ENCODE measurements at places on chromosomes 7 and 10.
A peak's percentile ranks its signal among the peaks of the same experiment; 100 is the strongest.

- DNase-seq = no peak
Measured at GRCh38 chr10:126667568-126667967, 2.9 kb downstream of the C10orf90 start.

- no peak for DNase-seq
Measured at GRCh38 chr7:44671069-44671468, 64.6 kb downstream of the OGDH start.

DNA sequence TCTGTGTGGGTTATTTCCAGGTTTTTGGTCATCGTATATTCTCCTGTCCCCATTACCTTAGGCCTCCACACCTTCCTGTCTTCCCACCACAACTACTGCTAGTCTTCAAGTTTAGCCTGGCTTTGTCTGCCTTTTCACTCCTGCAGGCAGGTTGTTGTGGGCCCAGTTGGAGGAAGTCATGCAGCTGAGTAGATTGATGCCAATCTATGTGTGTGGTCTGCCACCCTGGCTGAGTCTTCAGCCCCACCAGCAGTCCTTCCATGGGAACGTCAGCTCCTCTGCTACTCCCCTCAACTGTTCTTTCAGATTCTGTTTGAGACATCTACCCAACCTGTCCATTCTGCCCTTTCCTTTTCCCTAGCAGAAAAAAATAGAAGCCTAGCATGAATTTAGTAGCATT lies 6.3 kb downstream of the RINT1 start:
- no peak for DNase-seq

GRCh38 chr7:131012477-131013031 lies 278.5 kb upstream of the KLF14 start:
- peak; percentile 71 for DNase-seq

GRCh38 chr10:20624642-20625041 lies 272.5 kb downstream of the NEBL start:
- no peak for DNase-seq

DNA sequence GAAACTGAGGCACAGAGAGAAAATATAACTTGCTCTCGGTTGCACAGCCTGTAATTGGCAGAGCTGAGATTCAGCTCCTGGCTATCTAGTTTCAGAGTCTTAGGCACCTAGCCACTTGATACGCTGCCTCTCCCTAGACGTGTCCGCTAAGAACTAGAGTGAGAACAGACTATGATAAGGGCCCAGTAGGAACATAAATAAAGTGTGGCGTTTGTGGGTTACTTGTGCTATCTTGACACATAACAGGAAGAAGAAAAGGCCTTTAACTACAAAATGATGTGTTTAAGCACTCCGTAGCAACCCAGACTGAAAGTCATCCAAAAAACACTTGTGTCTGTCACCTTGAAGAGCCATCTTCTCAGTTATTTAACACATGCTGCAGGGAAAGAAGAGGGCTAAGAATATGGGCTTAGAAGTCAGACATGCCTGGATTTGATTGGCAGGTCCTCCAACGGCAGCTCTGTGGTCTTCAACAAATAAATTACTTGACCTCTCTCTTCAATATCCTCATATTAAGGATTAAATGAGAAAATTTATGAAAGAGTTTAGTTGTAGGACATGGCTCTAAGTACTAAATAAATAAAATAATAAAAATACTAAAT lies 96.2 kb downstream of the SGMS1 start:
- no peak for DNase-seq

GRCh38 chr10:77667426-77668324 lies 30.1 kb upstream of the KCNMA1 start:
- DNase-seq = no peak

DNA sequence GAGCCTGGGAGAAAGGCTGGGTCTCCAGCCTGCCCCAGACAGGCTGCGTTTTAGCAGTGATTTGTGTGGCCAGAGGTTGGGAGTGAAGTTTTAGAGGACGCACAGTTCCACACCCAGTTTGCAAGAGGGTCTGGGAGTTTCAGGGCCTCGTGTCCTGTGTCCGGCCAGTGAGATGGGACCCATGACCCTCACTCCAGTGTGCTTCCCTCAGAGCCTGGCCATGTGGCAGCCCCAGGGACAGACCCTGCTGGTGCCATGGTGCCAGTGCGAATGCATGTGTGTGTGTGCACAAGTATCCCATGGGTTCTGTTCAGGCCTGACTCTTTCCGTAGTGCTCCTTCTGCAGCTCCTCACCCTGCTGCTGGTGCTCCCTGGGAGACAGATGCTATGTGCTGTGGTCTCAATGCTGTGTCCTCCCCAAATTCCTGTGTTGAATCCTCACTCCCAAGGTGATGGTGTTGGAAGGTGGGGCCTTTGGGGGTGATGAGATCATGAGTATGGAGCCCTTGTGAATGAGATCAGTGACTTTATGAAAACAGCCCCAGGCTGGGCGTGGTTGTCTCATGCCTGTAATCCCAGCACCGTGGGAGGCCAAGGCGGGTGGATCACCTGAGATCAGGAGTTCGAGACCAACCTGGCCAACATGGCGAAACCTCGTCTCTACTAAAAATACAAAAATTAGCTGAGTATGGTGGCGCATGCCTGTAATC lies 16.5 kb downstream of the ECHDC3 start:
- DNase-seq = no peak

DNA sequence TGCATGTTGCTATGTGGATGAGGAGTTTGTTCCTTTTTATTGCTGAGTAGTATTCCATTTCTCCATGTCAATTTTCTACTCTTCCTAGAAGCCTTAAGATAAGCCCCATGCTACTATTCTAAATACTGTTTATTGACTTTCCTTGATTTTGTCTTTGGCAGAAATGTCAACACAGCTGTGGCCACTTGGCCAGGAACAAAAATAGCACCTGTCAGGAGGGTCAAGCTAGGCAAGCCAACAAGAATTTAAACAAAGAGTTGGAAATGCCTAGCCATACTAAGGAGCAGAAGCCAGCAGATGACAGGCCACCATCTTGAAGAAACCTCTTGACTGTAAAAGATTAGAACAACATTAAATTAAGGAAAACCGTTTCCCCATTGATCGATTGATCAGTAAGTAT lies 34.7 kb downstream of the JAZF1 start:
- no peak for DNase-seq

GRCh38 chr7:19079066-19079465 lies 38.4 kb downstream of the TWIST1 start:
- peak; percentile 69 for DNase-seq

GRCh38 chr10:125605167-125605566 lies 77.8 kb downstream of the TEX36 start:
- DNase-seq = peak; percentile 34

- DNase-seq = no peak
Measured at GRCh38 chr7:128937271-128937646, 468 bp upstream of the IRF5 start.

DNA sequence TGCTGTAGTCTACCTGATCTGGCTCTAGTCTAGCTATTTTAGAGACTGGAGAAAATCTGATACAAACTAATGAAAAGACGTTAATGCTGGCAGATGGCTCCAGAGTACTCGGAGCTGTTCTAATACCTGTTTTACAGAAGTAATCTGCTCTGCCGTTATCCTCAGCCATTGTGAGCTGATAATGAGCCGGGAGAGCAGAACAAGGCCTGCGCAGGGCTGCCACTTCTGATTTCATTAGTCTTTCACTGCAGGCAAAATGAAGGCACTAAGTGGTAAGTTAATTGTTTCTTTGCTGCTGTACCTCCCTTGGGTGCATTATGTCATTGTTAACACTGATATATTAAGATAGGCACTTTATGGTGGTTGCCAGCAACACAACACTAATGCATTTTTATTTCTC lies 456.4 kb upstream of the PFKP start:
- DNase-seq = no peak

DNA sequence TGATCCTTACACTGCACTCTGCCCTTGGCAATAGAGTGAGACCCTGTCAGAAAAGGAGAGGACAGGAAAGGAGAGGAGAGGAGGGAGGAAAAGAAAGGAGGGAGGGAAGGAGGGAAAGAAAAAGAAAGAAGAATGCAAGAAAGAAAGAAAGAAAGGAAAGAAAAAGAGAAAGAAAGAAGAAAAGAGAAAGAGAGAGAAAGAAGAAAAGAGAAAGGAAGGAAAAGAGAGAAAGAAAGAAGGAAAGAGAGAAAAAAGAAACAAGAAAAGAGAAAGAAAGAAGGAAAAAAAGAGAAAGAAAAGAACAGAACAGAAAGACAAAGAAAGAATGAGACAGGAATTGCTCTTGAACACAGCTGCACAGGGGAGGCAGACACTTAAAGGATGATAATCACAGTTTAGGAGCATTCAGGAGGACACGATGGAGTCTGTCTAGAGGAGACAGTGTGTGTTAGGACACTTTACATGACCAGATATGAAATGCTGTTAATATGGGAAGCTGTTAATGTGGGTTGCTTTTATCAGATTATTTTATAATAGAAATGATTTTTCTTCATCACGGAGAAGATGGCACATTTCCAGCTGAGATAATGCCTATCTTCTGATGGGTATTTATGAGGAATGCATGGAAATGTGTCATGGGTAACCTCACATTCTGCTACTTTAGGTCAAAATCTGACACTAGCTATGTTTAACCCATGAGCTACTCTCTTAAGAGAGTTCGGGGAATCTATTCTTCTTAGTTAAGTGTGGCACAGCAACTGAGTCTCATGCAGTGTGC lies 160.5 kb downstream of the BAMBI start:
- peak; percentile 64 for DNase-seq

GRCh38 chr10:11907914-11908313 lies 84.8 kb downstream of the PROSER2 start:
- no peak for DNase-seq

DNA sequence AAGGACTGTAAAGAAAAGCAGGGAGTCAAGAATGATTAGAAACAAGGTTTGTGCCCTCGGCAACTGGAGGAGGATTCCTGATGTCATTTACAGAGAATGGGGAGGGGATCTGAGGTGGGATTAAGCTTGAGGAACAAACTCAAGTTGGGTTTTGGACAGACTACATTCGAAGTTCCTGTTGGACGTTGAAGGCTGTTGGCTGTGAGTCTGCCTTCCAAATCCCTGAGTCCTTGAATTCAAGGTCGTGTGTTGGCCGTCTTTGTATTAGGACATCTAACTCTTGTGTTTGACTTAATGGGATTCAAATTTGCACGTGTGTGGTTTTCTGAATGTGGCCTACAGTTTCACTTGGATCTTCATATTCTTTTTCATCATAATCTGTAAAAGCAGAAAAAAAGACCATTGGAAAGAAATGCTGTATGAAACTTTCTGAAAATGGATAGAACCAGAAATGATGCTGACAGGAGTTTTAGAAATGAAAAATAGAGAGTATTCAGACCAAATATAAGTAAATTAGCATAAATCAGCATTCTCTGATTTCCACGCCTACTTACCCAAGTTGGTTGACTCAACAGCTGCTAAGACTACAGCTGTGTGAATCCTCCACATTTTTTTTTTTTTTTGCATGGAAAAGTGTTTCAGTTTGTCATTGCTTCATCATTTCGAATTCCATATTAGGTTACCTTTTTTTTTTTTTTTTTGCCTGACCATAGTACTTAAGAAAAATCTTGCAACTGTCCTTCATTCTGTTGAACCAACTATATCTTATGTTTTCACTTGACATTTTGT lies 94.8 kb downstream of the KIAA1217 start:
- DNase-seq = no peak

DNA sequence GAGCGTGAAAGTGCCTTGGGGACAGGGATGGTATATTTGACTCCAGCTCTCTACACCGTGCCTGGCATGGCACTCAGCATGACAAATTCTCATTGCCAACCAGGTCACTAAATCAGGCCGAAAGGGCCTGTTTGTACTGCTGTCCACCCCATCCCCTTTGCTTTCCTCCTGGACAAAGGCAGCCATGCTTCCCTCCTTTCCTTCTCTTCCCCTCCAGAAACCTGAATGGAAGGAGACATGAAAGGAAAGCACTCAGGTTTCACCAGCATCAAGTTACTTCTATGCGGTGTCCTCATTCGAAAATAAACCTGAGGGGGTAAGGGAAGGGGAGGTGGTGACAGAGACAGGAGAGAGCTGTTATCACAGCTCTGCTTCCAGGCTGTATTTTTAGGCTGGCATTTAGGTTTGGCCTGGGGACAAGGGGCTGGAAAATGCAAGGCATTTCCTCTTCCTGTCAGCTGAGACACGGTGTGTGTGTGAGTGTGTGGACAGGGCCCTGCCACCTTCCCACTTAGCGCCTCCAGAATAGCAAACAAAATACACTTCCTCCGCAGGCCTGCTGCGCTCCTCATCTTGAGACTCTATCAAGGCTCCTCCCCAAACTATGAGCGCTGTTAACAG lies 79.9 kb upstream of the COL13A1 start:
- DNase-seq = peak; percentile 41

Data from EL (cell line).